ENCODE measurements at places on chromosomes 11 and 22. TPM values are rescaled to one million over a fixed set of nuclear protein-coding genes. Genes with fewer than 3 reads are reported as not detected.

Gene POU2AF2
- not detected for total RNA-seq

Gene GALNT18
- total RNA-seq = 1.9 TPM

Gene MIAT
- 13.4 TPM for total RNA-seq

Gene GDPD5
- 11.2 TPM for total RNA-seq

Gene PGR
- 0.31 TPM for total RNA-seq

Gene LRRC32
- total RNA-seq = 0.63 TPM

Gene HPS4
- total RNA-seq = 43.1 TPM

Gene TMEM86A
- total RNA-seq = 1.5 TPM

Gene DCDC1
- 0.59 TPM for total RNA-seq

Gene TBX1
- 6.2 TPM for total RNA-seq

Gene TSGA10IP
- total RNA-seq = 4.1 TPM

Gene GLB1L2
- 3.7 TPM for total RNA-seq

Gene TSPO
- total RNA-seq = 39.4 TPM

Gene CRYBB3
- total RNA-seq = 0.10 TPM

DNA sequence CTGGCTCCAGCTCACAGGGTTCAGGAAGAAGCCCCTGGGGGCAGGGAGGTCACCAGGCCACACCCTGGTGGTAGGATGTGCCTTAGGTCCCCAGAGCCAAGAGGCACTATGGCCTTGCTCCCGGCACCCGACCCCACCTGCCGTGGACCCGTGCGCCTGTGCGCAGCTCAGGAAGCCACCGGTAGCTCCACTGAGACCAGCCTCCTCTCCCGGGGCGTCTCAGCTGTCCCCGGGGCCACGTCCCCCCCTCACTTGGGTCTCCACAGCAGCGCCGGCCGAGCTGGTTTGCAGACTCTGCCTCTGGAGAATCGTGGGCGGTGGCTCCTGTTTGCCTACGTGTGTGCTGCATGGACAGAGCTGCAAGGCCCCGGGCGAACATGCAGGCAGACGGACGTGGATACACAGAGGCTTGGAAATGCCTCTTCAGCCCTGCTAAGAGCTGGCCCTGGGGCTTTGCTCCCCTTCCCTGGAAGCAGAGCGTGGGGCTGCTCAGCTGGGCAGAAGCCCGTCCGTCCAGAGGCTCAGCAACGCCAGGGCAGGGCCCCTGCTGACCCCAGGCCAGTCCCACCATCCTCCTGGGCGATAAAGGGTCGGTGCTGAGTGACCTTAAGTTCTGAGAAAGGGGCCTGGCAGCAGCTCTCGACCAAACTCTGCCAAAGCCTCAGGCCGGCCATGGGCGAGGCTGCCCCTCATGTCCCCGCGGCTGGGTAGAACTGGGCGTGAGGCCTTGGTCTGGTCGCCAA lies 15.3 kb upstream of the MUC5B start:
- peak; percentile 41 for DNase-seq

DNA sequence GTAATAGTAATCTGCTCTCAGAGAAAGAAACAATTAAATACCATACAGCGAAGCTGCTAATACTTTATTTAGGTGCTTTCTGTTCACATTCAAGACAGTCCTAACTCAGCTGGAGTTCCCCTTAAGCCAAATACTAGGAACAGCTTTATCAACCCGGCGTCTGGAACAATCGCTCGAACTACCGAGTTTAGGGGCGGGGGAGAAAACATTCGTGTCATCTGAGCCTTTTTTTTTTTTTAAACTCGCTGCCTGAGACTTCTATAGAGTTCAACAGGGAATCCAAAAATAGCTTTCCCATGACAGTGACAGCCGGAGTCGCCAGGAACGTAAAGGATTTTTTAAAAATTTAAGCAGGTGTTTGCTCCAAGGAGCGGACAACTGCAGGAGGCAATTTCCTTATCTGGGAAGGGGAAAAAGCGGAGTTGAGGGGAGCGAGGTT lies 852 bp downstream of the TRAF6 start:
- DNase-seq = peak; percentile 17

GRCh38 chr11:98207086-98207485 lies 813.7 kb upstream of the CNTN5 start:
- DNase-seq = no peak

DNA sequence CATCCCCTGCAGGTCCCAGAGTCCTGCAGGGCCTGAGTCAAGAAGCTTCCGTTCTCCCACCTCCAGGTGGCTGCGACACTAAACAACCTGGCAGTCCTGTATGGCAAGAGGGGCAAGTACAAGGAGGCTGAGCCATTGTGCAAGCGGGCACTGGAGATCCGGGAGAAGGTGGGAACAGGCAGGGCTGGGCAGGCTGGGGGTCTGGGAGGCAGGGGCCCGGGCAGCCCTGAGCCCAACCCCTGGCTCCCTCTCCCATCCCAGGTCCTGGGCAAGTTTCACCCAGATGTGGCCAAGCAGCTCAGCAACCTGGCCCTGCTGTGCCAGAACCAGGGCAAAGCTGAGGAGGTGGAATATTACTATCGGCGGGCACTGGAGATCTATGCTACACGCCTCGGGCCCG lies 4.7 kb upstream of the RAB1B start:
- no peak for DNase-seq

DNA sequence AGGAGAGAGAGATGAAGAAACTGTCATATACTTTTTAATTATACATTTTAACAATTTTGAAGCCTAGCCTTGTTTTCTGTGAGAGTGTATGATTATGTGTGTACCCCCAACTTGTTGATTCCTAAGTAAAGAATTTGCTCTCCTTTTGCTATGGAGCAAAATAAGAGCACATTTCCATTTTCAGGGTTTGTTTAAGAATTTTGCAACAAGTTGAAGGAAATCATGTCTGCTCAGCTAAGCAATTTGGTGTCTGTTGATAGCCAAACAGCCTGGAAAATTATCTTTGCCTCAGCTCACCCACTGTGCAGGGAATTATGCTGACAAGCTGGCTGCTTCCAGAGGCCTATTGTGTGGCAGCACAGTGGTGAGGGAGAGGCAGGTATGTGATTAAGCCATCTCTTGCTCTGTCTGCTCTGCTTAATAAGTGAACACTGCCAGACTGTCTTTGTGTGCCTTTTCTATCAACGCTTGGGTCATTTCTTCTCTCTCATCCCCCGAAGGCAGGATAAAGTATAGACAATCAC lies 135.1 kb upstream of the TTC12 start:
- no peak for DNase-seq

- DNase-seq = no peak
Measured at GRCh38 chr22:35568751-35569739, 28.4 kb downstream of the RASD2 start.

GRCh38 chr11:15985127-15985859 lies 371.1 kb downstream of the SOX6 start:
- DNase-seq = no peak

DNA sequence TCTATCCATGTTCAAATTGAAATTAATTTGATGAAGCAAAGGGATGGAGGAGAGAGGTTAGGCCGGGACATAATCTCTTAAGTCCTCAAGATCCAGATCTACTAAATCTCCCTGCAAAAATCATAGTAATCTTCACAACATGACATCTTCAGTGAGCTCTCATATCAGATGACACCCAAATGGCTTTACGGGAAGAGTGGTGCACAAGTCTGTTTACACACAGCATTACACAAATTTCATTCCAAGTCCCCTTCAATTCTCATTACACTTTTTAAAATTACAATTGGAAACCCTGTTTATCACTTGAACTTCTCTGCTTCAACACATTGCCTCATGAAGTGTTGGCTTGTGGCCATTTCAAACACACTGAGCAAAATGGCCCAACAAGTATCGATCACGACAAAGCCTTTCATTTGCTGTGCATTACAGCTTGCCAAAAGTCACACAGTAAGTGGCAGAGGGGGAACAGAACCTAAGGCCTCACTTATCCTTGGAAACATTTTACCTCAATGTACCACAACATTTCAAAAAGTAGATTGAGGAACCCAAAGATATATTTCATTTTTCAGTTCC lies 17.9 kb upstream of the TPH1 start:
- no peak for DNase-seq

DNA sequence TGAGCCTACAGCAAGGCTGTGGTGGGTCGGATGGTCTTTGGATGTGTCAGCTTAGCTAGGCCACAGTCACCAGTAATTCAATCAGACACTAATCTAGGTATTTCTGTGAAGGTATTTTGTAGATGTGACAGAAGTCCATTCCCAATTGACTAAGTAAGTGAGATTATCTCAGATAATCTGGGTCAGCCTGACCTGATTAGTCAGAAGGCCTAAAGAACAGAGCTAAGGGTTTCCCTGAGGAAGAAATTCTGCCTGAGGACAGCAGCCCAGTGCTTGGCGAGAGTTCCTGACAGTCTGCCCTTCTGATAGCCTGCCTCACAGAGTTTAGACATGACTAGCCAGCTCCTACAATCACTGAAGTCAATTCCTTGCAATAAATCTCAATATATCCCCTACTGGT lies 28.7 kb downstream of the GUCD1 start:
- DNase-seq = no peak

DNA sequence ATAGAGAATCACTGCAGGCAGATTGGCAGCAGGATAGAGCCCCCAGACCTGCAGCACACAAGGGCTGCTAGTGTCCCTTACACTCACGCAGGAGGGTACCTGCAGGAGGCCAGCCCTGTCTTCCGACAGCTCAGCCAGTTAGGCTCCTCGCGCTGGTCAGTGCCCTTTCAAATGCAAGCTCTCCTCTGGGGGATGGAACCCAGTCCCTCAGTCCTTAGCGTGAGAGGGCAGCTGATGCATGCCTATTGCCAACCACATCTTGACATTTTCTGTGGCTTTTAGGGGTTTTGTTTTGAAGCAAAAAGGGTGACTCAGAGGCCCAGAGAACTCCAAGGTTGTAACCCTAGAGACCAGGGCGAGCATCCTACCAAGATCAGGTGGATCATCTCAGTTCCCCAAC lies 40.0 kb downstream of the WNT11 start:
- DNase-seq = peak; percentile 90

- no peak for DNase-seq
Measured at GRCh38 chr11:129434641-129435498, 59.2 kb downstream of the BARX2 start.

DNA sequence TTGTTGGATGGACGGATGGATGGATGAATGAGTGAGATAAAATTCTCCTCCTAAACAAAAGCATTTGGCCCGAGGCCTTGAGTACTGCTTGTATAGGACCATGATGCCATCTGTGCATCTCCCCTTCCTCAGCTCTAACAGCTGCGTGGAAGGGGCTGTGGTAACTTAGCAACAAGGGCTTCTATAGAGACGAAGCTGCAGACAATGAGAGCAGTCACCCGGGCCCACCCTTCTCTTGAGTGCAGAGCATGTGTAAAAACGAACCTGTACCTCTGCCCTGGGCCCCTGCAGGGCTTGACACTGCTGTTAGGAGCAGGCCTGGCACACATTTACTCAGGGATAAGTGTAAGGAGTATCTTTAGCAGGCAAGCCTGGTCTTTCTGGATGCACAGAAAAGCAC lies 391.5 kb downstream of the CADM1 start:
- no peak for DNase-seq

Measured in H7 (cell line).